ENCODE measurements at places on chromosomes 6 and 20.

- DNase-seq = peak; percentile 69
These were observed 32.0 kb downstream of the POM121L2 start for GRCh38 chr6:27280064-27280539.

GRCh38 chr20:483815-484644 lies 21.7 kb upstream of the TBC1D20 start:
- DNase-seq = no peak

DNA sequence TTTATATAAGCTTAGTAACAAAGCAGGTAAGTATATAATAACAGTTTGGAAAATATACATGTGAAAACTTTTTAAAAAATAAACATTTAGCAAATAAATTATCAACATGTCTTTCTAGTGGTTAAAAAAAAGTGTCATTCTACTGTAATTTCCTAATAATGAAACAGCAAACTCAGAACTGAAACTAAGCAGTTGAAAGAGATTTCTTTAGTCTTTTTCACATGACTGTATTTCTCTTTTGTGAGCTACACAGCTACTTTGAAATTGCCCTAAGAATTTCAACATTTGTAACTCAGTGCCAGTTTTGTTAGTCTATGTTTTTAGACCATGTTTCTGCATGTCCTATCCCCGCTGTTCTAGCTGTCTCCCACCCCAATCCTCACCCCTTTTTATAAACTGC lies 28.4 kb upstream of the SDHAF4 start:
- DNase-seq = no peak

DNA sequence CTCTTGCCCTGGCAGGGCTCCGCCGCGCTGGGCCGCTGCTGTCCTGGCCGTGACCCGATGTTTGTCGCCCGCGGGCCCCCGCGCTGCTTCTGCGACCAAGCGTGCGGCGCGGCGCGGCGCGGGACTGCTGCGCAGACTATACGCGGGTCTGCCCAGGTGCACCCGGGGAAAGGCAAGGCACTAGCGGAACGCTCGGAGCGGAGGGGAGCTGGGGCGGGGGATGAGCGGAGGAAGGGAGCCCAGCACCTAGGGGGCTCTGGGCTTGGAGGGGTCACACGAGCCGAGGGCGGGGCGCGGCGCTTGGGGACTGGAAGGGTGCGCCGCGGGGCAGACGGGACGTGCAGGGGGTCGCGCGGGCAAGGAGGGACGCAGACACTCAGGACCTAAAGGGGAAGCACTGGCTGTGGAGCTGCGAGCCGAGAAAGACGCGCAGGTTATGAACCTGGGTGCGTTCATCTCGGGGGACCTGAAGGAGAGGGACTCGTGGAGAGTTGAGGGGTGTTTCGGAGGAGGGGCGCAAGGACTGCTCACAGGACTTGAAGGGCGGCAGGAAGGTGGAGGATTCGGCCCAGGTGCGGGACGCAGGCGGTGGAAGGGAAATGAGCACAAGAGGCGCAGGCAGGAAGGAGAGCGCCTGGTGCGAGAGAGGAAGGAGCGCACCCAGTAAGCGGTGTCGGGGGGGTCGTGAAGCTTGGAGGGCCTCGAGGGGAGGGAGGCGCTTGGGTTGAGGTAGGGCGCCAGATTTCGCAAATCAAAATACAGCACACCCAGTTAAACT lies 40.8 kb upstream of the ZNFX1 start:
- peak; percentile 60 for DNase-seq
